ENCODE measurements at places on chromosomes 2 and 18.
A peak's percentile ranks its signal among the peaks of the same experiment; 100 is the strongest.

DNA sequence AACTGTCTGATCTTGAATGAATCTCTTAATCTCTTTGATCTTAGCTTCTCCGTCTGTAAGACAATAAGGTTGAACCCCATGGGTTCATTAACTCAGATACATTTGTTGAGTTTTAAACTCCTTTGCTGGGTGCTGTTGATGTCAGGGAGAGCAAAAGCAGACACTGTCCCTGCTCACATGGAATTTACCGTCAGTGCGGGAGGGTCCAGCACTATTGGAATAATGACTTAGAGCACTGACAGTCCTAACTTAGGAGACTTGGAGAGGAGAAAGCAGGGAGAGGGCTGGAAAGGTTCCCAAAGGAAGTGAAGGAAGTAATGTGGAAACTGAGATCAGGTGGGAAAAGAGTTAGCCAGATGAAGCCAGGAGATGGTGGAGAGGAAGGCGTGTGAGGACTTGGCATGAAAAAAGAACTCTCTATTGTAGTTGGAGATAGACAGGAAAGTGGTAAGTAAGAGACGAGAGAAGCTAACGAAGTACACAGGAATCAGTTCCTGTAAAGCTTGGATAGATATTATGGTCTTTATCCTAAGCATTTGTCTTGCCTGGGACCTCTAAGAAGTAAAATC lies 141.4 kb upstream of the SERTAD2 start:
- H3K36me3 ChIP-seq, result no peaks in the 10 kb centered on the region
- no peaks in the 10 kb centered on the region for H3K4me1 ChIP-seq
- H3K4me3 ChIP-seq, result no peak overlapping the region
- no peaks in the 10 kb centered on the region for H3K27me3 ChIP-seq
- DNase-seq, result no peak

DNA sequence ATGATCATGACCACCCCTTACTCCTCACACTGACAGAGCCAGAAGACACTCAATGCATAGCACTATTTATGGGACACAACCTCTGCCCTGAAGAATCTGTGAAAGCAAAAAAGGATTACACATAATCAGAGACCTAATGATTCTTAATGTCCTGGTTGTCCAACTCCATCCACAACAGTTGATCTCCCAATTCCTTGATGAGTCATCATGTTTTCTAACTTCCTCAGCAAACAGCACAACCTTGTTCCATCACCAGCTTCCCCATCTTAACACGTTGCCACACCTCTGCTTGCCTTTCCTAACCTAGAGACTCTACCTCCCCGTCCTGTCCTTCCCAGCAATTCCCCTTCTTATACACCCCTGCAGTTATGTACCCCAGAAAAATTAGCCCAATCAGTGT lies 13.2 kb upstream of the MARCHF4 start:
- DNase-seq, result no peak
- peaks cover 10% of the 10 kb centered on the region for H3K27me3 ChIP-seq
- peaks cover 8% of the 10 kb centered on the region for H3K4me1 ChIP-seq
- H3K4me3 ChIP-seq, result no peak overlapping the region
- H3K36me3 ChIP-seq, result no peaks in the 10 kb centered on the region

GRCh38 chr2:127080226-127080937 lies 26.6 kb downstream of the BIN1 start:
- H3K4me1 ChIP-seq, result peaks cover 67% of the 10 kb centered on the region
- peak overlapping the region; percentile 91 for H3K4me3 ChIP-seq
- DNase-seq, result peak; percentile 39

DNA sequence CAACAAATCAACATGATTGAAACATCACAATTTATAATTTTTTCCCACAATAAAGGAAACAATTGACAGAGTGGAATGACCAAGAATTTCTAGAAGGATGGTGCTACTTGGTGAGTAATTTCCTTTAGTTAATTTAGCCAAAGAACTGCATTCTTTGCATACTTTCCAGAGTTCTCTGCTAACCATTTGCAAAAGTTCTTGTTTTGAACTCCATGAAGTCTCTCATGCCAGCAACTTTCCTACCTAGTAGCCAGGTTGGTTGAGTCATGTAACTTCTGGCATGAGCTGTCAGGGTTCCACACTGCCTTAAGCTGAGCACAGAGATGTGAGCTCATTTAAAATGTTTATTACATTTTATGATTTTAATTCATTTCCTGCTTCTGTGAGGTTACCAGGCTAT lies 539.6 kb downstream of the PID1 start:
- no peak overlapping the region for H3K27ac ChIP-seq
- H3K27me3 ChIP-seq, result no peaks in the 10 kb centered on the region
- no peak overlapping the region for H3K4me3 ChIP-seq
- no peak for DNase-seq

- no peak overlapping the region for H3K27ac ChIP-seq
- no peak for DNase-seq
- no peaks in the 10 kb centered on the region for H3K36me3 ChIP-seq
- H3K27me3 ChIP-seq, result peaks cover 9% of the 10 kb centered on the region
- H3K4me1 ChIP-seq, result no peaks in the 10 kb centered on the region
These were observed 186.4 kb downstream of the TNS1 start for GRCh38 chr2:217816396-217816869.

DNA sequence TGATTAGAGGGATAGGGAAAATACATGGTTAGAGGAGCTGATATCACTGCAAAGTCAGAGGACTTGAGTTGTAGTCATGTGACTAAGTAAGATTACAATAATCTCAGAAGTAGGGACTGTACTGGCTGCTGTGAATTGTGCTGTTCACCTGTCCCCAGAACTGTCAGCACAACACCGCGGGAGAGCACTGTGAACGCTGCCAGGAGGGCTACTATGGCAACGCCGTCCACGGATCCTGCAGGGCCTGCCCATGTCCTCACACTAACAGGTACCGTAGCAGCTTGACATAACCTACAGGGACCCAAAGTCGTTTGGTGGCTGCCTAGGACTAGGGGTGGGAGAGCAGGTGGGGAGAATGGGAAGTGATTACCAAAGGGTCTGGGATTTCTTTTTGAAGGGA lies 132.8 kb upstream of the TTC39C start:
- no peaks in the 10 kb centered on the region for H3K36me3 ChIP-seq
- DNase-seq, result no peak
- H3K27ac ChIP-seq, result no peak overlapping the region
- H3K4me3 ChIP-seq, result no peak overlapping the region
- peaks cover 2% of the 10 kb centered on the region for H3K4me1 ChIP-seq

DNA sequence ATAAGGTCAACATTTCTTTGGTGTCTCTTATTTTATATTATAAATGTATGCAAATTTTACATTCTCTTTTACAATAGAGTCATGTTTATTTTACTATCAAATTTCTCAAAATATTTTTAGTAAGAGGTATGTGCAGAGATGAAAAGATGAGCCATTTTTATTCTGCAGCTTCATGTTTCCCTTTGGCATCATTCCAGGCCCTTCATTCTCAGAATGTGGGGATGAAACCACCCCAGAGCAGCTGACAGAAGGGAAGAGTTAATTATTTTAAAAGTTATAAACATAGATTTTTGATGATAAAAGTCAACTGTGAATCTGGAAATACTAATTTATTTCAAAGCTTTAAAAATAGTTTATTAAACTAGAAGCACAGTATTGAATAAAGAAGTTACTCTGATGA lies 12.8 kb upstream of the FSHR start:
- no peaks in the 10 kb centered on the region for H3K27me3 ChIP-seq
- H3K4me3 ChIP-seq, result no peak overlapping the region
- no peaks in the 10 kb centered on the region for H3K36me3 ChIP-seq
- H3K27ac ChIP-seq, result no peak overlapping the region
- no peak for DNase-seq
- H3K4me1 ChIP-seq, result no peaks in the 10 kb centered on the region

DNA sequence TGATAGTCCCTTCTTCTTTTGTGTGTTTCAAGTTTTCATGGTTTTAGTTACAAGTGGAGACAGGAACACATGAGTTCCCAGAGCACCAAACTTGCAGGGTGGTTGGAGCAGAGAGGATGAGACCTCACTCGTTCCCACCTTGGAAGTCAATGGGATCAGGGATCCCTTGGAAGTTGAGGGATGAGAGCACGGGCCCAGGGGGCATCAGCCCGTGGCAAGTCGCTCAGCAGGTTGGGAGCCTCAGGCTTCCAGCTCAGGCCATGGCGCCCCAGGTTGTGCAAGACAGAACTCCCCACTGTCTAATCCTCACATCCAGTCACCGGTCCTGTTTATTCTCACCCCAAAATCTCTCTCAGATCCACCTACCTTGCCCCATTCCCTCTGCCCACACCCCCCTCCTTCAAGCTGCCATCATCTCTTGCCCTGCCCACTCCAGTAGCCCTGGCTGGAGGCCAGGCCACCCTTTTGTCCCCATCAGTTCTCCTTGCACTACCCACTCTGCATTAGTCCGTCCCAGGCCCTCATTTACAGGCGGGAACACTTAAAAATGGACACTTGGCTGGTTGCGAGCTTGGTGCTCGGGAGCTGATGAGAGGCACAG lies 37.6 kb upstream of the FOSL2 start:
- no peaks in the 10 kb centered on the region for H3K27me3 ChIP-seq
- no peak overlapping the region for H3K4me3 ChIP-seq
- no peak overlapping the region for H3K27ac ChIP-seq
- H3K4me1 ChIP-seq, result peaks cover 11% of the 10 kb centered on the region

- no peaks in the 10 kb centered on the region for H3K4me1 ChIP-seq
- DNase-seq, result no peak
- no peak overlapping the region for H3K4me3 ChIP-seq
- H3K36me3 ChIP-seq, result peaks cover 9% of the 10 kb centered on the region
These were observed 96.8 kb upstream of the CRACDL start for GRCh38 chr2:99032786-99033185.

- H3K27ac ChIP-seq, result no peak overlapping the region
- H3K4me3 ChIP-seq, result no peak overlapping the region
- H3K27me3 ChIP-seq, result peaks cover 3% of the 10 kb centered on the region
- no peak for DNase-seq
- H3K36me3 ChIP-seq, result no peaks in the 10 kb centered on the region
These were observed 350.7 kb upstream of the SYT4 start for GRCh38 chr18:43627848-43628530.

DNA sequence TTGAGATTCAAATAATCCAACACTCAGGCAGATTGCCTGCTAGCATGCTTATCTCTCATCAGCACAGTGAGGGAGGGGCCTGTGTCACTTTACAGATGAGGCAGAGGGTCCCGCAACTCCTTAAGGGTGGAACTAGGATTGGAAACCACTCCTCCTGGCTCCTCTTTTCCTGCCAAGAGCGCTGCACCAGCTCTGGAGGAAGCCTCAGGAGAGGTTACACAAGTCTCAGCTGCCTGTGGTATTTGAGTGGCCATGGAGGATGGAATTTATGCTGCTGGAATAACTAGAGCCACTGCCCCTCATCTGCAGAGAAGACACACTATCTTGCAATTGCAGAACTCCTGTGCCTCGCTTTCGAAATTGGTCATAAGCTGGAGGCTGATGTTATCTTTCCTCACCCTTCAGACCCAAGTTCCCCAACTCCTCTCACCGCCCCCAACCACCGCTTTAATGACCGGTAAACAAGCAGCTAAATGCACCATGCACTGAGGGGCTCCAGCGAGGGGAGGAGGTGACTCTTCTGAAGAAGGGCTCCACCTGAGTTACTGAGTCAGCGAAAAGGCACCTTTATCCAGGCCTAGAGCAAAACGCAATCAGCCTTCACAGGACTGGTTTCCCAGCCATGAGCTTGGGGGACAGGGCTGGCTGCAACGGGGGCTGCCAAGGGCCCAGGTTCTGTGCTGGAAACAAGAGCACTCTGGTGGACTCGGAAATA lies 245.8 kb downstream of the SOX11 start:
- DNase-seq, result no peak
- H3K4me3 ChIP-seq, result no peak overlapping the region
- no peak overlapping the region for H3K27ac ChIP-seq
- peaks cover 2% of the 10 kb centered on the region for H3K27me3 ChIP-seq
- H3K4me1 ChIP-seq, result peaks cover 4% of the 10 kb centered on the region
- no peaks in the 10 kb centered on the region for H3K36me3 ChIP-seq

GRCh38 chr2:176109946-176110345 lies 2.9 kb downstream of the HOXD11 start:
- peaks cover 25% of the 10 kb centered on the region for H3K27me3 ChIP-seq
- peaks cover 10% of the 10 kb centered on the region for H3K4me1 ChIP-seq
- no peak overlapping the region for H3K4me3 ChIP-seq
- no peak overlapping the region for H3K27ac ChIP-seq
- no peak for DNase-seq

GRCh38 chr18:23542461-23542860 lies 39.1 kb downstream of the RMC1 start:
- H3K27me3 ChIP-seq, result no peaks in the 10 kb centered on the region
- H3K36me3 ChIP-seq, result peaks cover 16% of the 10 kb centered on the region
- no peak for DNase-seq
- H3K4me3 ChIP-seq, result no peak overlapping the region
- no peak overlapping the region for H3K27ac ChIP-seq

DNA sequence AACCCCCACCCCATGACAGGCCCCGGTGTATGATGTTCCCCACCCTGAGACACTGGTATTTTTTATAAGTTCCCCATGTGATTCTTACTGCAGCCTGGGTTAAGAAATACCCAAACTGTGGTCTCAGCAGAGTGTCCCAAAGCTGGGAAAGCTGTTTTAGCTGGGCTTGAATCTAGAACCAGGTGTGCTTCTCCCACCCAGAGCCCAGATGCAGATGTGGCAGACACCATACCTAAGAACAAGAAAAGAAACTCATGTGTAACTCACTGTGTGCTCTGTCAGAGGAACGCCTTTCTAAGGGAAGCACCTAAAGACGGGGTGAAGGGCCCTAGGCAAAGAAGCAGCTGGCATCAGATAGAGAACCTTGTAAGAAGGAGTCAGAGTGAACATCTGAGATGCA lies 23.9 kb downstream of the DOK1 start:
- DNase-seq, result no peak
- peaks cover 3% of the 10 kb centered on the region for H3K27me3 ChIP-seq
- no peaks in the 10 kb centered on the region for H3K36me3 ChIP-seq
- H3K27ac ChIP-seq, result no peak overlapping the region
- H3K4me3 ChIP-seq, result no peak overlapping the region
- H3K4me1 ChIP-seq, result peaks cover 25% of the 10 kb centered on the region

DNA sequence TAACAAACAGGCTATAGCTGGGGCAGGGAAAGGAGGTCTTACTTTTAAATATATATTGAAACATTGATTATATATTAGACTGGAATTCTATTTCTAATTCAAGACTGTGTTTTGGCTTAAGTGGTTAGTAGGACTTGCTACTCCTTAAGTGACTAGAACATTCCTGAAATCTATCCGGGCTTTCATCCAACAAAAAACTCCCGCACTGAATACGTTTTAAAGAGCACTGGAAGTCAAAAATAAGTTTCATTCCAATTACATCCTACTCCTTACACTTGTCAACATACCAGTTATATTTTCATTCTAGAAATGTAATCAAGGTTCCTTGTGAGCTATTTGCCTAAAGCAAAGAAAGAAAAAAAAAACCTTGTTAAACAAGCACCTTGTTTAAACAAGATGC lies 204.6 kb downstream of the SP3 start:
- no peaks in the 10 kb centered on the region for H3K4me1 ChIP-seq
- no peaks in the 10 kb centered on the region for H3K36me3 ChIP-seq
- H3K4me3 ChIP-seq, result no peak overlapping the region
- H3K27ac ChIP-seq, result no peak overlapping the region

DNA sequence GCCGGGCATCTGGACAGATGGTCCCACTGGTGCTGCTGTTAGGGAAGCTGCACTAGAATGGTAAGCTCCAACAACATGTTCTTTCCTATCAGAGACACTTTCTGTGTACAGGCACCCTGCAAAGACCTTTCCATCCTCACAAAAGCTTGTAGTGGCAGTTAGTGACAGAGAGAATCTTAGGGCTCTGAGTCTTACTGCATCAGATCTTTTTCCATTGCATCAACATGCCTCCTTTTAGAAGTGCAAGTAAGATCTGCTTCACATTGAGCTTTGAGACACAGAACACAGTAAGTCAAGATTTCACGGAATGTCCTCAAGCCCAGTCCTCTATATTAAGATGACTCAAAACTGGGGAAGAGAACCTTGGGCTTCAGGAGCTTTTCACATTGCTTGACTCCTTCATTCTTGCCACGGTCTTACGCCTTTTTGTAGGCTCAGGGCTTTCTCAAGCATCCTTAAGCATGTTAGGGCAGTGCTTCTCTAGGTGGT lies 52.6 kb downstream of the ARL4C start:
- peak overlapping the region; percentile 90 for H3K27ac ChIP-seq
- no peak for DNase-seq
- peaks cover 6% of the 10 kb centered on the region for H3K36me3 ChIP-seq
- peaks cover 57% of the 10 kb centered on the region for H3K4me1 ChIP-seq

All from memory B cell (primary cell).